Bronchial epithelial cell (primary cell): ENCODE measurements at places on chromosomes 2 and 18. TPM values are rescaled to one million over a fixed set of nuclear protein-coding genes. Genes with fewer than 3 reads are reported as not detected.

The ME2 gene
- total RNA-seq: 70.7 and 85.0 TPM in 2 replicates

The CGREF1 gene
- total RNA-seq: 0.26 and 0.53 TPM in 2 replicates

The INHBB gene
- 0.53 and 2.3 TPM in 2 replicates for total RNA-seq

The GAREM2 gene
- under 0.01 and 0.13 TPM in 2 replicates for total RNA-seq

The SERPINB13 gene
- 8.2 and 48.0 TPM in 2 replicates for total RNA-seq

The PAX3 gene
- not detected in 2 replicates for total RNA-seq

The KLHL29 gene
- 5.0 and 11.6 TPM in 2 replicates for total RNA-seq

The YWHAQ gene
- total RNA-seq: 176 and 278 TPM in 2 replicates

The OXER1 gene
- total RNA-seq: not detected in 2 replicates

The CHRND gene
- total RNA-seq: not detected in 2 replicates

The LONRF2 gene
- under 0.01 TPM in 1 of 2 replicates, not detected in the other for total RNA-seq

The CTAGE1 gene
- under 0.01 TPM in 1 of 2 replicates, not detected in the other for total RNA-seq

The CNDP1 gene
- total RNA-seq: not detected in 2 replicates

The YPEL5 gene
- total RNA-seq: 84.2 and 113 TPM in 2 replicates

The TACR1 gene
- not detected in 2 replicates for total RNA-seq

The CENPA gene
- 0.26 TPM in 1 of 2 replicates, not detected in the other for total RNA-seq

The UGT1A10 gene
- total RNA-seq: not detected in 2 replicates

The FAM124B gene
- total RNA-seq: not detected in 2 replicates

The GPR75 gene
- 0.79 and 1.7 TPM in 2 replicates for total RNA-seq

The GALR1 gene
- not detected in 2 replicates for total RNA-seq

The SLC30A3 gene
- total RNA-seq: not detected in 2 replicates

The DIPK1C gene
- total RNA-seq: not detected in 2 replicates

The SLC5A7 gene
- total RNA-seq: not detected in 2 replicates

The MEP1B gene
- total RNA-seq: not detected in 2 replicates

The NYAP2 gene
- total RNA-seq: not detected in 2 replicates

The SCLY gene
- 9.1 and 12.6 TPM in 2 replicates for total RNA-seq

The LRP2 gene
- total RNA-seq: not detected in 2 replicates

The TLX2 gene
- total RNA-seq: not detected in 2 replicates

The TTR gene
- total RNA-seq: not detected in 2 replicates

The SCN3A gene
- total RNA-seq: not detected in 2 replicates

The GNLY gene
- not detected in 2 replicates for total RNA-seq

The TMEM178A gene
- total RNA-seq: 0.26 and 0.51 TPM in 2 replicates

The UBXN4 gene
- total RNA-seq: 36.6 and 56.1 TPM in 2 replicates

The TMEM150A gene
- total RNA-seq: 8.3 and 9.2 TPM in 2 replicates

The PIEZO2 gene
- total RNA-seq: under 0.01 and 1.3 TPM in 2 replicates

The HMSD gene
- total RNA-seq: 0.13 and 0.26 TPM in 2 replicates

The TRABD2A gene
- 0.64 and 1.3 TPM in 2 replicates for total RNA-seq

The ALPG gene
- not detected in 2 replicates for total RNA-seq

The GPR39 gene
- total RNA-seq: 7.1 and 10.0 TPM in 2 replicates

The RUFY4 gene
- not detected in 2 replicates for total RNA-seq

The TUBA4B gene
- not detected in 2 replicates for total RNA-seq

The UGT1A8 gene
- under 0.01 TPM in 2 replicates for total RNA-seq

The ARHGAP15 gene
- 0.13 TPM in 1 of 2 replicates, not detected in the other for total RNA-seq

The HAAO gene
- 0.38 TPM in 1 of 2 replicates, not detected in the other for total RNA-seq

The CNTNAP5 gene
- total RNA-seq: not detected in 2 replicates

The GLI2 gene
- total RNA-seq: under 0.01 and 0.26 TPM in 2 replicates

The MOCOS gene
- 24.5 and 37.0 TPM in 2 replicates for total RNA-seq

The IL1RN gene
- 71.9 and 113 TPM in 2 replicates for total RNA-seq
